SK-N-SH (cell line): ENCODE measurements at places on chromosomes 3 and 15.

DNA sequence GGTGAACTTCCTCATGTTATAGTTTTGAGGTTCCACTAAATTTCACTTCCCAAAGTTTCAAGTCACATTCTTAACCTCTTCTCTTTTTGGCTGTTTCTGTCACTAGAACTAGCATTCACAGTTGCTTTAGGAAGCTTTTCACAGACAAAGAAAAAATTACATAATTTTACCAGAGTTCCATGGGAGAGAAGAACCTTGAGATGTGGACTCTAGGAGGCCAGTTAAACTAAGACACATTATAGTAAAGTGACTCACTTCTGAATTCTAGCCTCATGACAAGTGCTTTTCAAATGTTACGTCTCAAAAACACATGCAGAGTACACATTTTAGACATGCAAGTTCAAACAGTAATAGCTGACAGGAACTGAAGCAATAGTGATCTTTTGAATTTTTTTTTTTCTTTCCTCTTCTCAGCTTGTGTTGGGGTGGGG, 39.9 kb upstream of the LRTM1 start:
- DNase-seq, result no peak

DNA sequence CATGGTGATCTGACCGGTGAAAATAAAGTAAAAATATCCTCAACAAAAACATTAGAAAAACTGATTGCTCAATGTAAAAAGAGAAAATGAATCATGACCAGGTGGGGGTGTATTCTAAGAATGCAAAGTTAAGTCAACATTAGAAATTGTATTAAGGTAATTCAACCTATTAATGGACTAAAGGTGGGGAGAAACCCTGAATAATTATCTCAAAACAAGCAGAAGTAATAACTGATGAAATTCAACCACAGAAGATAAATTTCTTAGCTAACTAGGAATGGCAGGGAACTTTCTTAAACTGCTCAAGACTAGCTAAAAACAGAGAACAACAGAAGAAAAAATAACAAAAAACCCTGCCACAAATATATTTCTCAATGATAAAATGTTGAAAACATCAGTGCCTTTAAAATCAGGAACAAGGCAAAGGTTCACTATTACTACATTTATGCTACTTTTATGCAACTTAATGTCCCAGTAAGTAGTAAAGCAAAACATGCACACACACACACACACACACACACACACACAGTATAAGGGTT, 204.4 kb upstream of the THBS1 start:
- DNase-seq, result no peak

DNA sequence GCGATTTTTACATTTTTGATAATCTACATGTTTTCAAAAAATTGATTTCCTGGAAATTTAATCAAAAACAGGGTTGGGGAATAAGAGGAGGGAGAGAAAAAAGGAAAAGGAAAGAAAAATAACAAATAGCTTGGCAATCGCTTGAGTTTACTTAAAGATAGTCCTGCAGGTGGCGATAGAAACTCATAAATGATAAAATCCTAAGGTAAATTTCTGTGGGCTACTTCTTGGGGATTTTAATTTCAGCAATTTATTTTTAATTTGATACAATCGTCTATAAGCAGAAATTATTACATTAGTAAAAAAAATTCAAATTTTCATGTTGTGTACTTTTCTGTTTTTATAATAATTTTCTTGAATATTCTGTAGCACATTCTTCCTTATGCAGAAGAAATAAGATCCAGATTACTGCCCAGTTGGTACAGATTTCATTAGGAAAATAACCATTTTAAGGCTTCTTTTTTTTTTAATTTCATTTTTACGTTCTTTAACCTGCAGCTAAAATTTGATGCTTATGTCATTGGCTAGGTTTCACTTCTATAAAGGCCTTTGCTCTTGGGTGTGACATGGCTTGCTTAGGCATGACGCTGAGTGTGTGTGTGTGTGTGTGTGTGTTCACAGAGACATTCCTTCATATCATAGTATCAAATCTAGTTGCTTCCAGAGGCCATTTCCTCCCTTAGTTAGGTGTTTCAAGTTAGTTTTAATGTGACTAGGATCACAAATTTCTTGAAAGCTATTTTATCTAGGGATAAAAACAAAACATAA, 181.8 kb downstream of the MCTP2 start:
- DNase-seq, result no peak

- no peak for DNase-seq
Measured at GRCh38 chr15:100810831-100811230, 68.8 kb upstream of the ALDH1A3 start.

DNA sequence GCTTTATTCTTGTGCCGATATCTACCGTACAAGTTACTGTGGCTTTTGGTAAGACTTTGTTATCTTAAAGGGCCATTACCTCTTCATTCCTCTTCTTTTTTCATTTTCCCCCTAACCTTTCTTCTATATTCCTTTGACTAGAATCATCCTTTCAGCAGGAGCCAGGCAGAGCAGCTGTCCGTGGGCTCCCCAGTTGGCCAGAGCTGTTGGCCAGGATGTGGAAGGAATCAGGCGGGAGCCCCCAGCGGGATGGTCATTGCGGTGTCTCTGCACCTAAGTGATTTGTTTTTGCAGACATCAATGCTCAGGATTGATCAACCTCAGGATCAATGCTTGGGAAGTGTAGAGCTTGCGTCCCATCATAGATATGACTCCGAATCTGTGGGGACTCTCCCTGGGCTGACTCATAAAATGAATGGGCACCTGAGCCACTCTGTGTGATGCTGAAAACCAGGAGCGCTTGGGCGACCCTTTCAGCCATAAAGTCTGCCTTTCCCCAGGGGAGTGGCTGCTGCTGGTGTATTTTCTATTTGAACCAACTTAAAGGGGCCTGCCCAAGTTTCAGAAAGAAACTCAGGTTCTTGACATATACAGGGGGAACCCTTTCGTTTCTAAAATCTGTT, 21.7 kb downstream of the APBA2 start:
- DNase-seq, result no peak

DNA sequence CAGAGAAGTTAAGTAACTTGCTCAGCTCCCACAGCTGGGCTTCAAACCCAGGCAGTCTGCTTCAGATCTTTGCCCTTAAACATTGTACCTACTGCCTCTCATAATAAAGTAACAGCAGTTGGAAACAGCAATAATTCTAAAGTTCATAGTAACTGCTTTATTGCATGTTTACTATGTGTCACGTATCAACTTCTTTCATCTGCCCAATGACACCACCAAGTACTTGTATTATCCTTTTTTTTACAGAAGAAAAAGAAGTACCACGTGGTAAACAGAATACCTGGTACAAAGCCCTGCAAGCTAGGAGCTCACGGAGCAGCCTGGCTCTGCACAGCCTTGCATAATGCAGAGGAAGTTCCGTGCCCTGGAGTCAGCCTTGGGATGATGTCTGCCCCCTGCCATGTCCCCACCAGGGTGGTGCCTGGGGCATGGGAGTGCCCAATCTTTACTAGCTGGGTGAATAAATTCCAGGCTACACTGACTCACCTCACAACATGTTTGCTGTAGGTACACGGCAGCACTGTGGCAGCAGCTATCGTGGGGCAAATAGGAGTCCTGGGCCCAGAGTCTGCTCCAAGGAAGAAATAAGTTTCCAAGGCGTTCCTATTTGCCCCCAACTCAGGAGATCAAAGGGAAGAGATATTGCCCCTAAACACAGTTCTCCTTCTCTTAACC, 77.2 kb downstream of the LDHAL6B start:
- DNase-seq, result no peak

DNA sequence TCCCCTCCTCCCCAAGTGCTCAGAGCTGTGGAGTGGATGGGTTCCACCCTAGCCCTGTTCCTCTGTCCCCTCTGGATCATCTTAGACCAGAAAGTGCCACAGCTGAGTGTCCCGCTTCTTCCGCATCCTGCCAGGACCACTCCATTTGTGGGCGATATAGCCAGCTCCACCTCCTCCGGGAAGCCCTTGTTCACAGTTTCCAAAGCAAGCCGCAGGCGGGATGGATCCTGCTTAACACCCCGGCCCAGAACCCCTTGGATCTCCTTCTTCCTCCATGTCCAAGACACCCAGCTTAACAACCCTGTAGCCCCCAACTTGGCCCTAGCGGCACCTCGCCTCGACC, 490 bp upstream of the ALAS1 start:
- DNase-seq, result no peak

GRCh38 chr3:43729707-43730414, 39.1 kb downstream of the ABHD5 start:
- DNase-seq, result no peak

- DNase-seq, result peak; percentile 45
Measured at GRCh38 chr15:91855684-91856489, 2.4 kb downstream of the SLCO3A1 start.

GRCh38 chr3:21624524-21624923, 126.5 kb downstream of the ZNF385D start:
- no peak for DNase-seq

- peak; percentile 60 for DNase-seq
Measured at GRCh38 chr15:70248116-70249025, 150.7 kb upstream of the TLE3 start.

DNA sequence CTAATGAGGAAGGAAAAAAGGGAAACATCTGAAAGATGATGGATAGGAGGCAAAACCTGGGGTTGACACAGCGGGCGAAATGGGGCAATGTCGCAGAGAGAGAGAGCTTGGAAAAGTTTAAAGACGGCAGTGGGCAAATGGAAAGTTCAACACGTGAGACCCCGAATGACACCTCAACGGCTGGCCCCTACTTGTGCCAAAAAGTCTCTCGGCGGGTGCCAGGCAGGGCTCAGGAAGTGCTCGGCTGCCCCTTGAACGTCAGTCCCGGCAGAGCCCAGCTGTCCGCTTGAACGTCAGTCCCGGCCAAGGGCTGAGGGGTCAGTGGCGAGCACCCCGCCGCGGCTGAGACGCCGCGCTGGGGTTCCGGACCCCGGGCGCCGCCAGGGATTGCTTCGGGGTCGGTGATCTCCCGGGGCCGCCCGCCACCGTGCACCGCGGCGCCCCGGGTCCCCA, 658 bp downstream of the EOGT start:
- DNase-seq, result peak; percentile 87

DNA sequence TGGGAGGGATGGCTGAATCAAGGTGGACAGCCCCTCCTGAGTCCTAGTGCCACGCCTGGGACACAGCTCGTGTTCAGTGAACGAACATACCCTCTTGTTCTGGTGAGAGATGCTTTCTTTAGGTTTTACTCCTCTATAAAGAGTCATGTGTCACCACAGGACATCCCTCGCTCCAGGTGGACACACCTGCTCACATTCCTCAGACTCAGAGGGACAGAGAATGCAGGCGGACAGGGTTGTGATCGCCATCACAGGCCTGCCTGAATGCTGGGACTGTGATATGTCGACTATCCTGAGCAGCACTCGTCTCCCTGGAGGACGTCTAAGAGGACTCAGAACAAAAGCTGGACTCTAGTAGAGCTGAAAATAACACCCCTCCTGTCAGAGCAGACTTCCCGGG, 96.4 kb upstream of the SNRPA1 start:
- no peak for DNase-seq

- DNase-seq, result no peak
Measured at GRCh38 chr3:71129611-71130431, 453.7 kb downstream of the FOXP1 start.

- DNase-seq, result no peak
Measured at GRCh38 chr3:115828401-115828800, 205.1 kb downstream of the GAP43 start.

GRCh38 chr3:193819117-193820010, 226.4 kb downstream of the OPA1 start:
- DNase-seq, result no peak

DNA sequence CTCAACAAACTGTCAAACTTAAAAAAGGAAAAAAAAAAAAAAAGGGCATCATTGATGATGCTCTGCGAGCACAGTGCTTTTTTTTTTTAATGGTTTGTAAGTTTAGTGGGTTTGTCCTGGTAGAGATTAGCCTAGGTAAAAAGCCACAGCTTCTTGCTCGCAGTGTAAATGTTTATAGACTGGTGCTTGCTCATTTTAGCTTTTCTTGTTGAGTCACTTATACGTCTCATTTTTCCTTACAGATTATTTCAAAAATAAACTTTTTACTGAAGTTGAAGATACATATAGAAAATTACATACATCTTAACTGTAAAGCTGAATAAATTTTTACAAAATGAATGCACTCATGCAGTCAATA, 16.5 kb upstream of the TRA2B start:
- no peak for DNase-seq

GRCh38 chr15:71242292-71242691, 127.0 kb downstream of the THSD4 start:
- no peak for DNase-seq

- DNase-seq, result no peak
Measured at GRCh38 chr3:15923640-15924405, 126.0 kb upstream of the ANKRD28 start.

GRCh38 chr3:172074032-172074431, 34.7 kb downstream of the FNDC3B start:
- no peak for DNase-seq

GRCh38 chr3:60009931-60010478, 960.2 kb upstream of the CFAP20DC start:
- no peak for DNase-seq

DNA sequence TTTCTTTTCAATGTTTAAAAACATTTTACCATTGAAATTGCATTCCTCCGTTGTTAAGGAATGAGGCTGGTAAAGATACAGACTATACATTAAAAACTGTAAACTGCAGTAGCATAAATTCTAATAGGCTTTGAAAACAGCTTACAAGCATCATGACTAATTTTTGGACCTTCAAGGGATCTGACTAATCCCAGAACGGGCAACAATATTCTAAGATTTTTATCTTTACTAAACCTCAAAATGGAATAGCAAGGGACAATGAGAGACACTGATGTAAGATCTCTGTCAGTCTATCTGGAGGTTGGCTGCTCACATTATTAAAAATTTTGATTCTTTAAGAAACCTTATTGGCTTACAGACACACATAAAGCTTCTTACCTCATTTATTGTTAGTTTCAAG, 74.7 kb downstream of the BTD start:
- no peak for DNase-seq

DNA sequence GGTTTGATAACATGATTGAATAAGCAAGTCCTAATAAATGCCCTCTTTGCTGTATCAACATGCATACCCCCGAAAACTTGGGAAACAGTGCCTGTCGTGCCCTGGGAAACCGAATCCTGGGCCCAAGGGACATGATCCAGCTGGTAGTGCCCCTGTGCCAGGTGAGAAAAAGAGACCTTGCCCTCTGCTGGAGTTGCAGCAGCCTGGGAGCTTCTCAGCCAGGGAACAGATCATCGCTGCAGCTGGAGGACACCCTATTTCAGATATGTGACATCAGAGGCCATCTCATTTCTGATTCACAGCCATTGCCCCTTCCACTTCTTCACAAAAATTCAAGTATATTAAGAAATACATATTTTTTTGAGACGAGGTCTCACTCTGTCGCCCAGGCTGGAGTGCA, 32.3 kb downstream of the STOML1 start:
- no peak for DNase-seq

DNA sequence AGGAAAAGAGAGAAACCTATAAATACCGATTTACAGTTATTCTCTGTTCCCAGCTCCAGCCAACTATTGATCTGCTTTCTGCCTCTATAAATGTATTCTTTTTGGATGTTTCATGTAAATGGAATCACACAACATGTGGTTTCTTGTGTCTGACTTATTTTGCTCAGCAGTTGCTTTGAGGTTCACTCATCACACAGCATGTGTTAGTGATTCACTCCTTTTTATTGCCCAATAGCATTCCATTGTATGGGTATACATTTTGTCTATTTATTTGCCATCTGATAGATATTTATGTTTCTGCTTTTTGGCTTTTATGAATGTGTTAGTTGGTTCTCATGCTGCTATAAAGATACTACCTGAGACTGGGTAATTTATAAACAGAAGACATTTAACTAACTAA, 23.6 kb downstream of the CCR1 start:
- DNase-seq, result no peak

- no peak for DNase-seq
Measured at GRCh38 chr3:81503026-81503425, 258.4 kb downstream of the GBE1 start.
